Activated T-helper 1 cell treated with anti-CD3 and anti-CD28 coated beads, Interleukin-2, amount 50 U/mL, for 16 hours (primary cell): ENCODE measurements at places on chromosomes 12 and 14.

DNA sequence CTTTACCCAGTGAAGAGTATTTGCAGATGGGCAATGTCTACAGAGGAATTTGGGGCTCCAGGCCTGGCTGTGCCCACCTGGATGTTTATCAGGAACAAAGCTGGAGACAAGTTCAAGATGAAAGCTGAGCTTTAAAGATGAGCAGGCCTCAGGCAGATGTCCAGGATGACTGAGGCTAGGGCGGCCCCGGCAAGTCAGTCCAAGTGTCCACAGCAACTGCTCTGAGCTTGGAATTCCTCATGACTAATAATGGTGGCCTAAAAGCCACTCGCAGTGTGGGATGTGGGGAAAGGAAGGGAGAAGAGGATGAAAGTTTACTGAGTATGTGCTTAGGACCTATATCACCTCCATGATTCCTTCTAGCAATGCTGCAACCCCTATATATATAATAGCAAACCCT is 128.2 kb upstream of the NOS1 start:
- no peak for DNase-seq

DNA sequence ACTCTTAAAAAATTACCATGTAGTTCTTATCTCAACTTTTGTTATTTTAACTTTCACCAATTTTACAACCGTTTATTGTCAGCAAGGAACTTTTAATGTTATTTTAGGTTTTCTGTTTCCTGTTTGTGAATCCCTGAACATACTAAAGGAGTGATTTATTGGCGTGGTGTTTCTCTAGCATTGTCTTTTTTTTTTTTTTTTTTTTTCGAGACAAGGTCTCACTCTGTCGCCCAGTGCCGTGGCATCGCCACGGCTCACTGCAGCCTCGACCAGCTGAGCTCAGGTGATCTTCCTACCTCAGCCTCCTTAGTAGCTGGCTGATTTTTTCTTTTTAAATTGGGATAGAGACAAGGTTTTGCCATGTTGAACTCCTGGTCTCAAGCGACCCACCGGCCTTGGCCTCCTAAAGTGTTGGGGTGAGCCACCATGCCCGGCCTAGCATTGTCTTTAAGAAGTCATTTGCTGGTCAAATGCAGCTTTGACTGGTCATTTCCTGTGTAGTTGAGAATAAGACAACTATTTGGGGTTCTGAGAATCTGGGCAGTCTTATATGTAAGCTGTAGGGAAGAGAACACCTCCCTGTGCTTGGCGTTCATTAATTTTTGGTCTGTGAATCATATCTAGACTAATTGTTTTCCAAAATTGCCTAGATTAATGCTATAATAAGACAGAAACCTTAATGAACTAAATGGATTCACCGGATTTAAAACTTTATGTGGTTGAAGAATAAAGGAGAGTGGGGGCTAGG is 2.1 kb downstream of the WASHC4 start:
- DNase-seq: no peak

- DNase-seq: no peak
Measured at GRCh38 chr12:68559984-68560850, 50.5 kb upstream of the RAP1B start.

- no peak for DNase-seq
Measured at GRCh38 chr12:46831335-46832129, 5.7 kb upstream of the SLC38A4 start.

DNA sequence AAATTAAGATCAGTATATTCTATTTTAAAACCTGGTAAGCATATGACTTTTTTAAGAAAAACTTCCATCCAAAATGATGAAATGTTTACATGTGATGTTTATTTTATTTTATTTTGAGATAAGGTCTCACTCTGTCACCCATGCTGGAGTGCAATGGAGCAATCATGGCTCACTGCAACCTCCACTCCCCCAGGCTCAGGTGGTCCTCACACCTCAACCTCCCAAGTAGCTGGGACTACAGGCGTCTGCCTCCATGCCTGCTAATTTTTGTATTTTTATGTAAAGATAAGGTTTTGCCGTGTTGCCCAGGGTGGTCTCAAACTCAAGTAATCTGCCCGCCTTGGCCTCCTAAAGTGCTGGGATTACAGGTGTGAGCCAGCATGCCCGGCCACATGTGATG is 141.8 kb downstream of the ZFP36L1 start:
- no peak for DNase-seq

DNA sequence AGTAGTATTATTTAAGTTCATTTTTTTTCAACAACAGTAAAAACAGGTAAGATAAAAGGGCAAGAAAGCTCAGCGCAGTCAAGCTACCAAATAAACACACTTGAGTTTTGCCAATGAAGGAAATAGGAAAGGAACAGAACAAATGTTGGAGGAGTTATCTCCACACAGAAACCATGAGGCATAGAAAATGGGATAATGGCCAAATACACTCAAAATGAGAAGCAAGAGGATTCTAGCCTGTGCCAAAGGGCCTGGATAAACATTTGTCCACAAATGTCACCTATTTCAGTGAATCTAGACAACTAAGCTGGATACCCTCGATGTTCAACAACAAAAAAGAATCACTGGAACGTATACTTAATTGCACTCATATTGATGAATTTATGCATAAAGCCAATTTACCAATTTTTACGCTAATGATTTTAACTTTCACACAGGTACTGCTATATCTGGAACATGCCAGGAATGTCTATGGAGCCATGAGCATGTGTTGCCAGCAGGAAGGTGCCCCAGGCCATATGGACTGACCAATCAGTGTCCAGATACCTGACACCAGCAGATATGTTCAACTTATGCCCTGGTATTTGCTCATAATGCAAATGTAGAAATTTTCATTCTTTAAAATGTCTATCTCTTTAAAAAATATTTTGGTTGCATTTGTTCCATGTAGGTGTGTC is 21.1 kb downstream of the ST8SIA1 start:
- no peak for DNase-seq

DNA sequence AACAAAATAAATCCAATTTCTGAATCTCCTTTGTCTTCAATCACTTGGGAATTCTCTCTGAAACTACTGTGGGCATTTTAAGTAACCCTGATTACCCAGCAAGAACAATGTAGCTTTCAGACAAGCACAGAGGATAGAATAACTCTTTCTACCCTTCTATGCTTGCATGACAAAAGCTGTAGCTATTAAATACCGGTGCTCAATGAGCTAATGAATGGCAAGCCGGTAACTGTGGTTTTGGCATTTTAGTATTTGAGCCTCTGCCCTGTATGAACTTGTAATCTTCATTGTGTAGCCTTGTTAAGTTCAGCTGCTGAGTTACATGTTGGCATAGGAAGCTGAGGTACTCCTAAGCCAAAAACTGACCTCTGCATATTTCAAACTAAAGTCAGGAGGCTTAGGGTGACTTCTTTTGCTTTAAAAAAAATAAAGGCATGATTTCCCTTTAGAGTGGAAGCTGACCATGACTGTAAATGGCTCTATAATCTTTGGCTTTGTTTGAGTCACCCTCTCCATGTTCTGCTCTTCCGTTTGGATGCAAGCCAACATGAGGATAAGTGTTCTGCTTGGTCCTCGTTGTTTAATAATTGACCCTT is 171.0 kb upstream of the HIF1A start:
- no peak for DNase-seq

DNA sequence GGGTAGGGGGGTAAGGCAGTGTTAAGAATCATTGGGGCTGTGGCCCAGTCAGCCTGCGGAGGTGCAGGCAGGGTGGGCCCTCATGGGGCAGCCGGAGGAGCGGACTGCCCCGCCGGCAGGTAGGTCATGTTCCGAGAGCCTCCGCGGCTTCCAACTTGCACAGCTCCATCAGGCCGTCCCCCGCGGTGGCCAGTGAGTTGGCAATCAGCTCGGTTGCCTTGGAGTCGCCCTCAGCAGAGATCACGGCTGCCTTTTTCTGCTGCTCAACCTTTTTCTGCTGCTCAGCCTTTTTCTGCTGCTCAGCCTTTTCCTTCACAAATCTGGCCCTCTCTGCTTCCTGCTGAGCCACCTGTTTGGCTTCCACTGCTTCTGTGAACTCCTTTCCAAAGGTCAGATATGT is 41.1 kb upstream of the CSRNP2 start:
- DNase-seq: no peak

DNA sequence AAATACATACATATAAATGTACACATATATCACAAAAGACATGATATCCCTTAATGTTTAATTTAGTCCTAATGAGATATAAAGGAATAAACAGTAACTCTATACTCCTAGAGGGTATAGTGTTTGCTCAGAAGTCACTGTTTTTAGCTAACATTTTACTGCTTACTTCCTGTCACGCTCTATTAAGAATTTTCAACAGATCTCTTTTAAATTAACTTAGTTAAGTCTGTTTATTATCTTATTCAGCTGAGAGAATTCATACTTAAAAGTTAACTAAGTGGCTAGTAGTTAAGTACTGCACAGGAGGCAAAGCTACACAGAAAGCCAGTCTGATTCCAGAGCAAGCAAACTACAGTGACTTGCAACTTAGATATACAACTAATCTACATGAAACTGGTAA is 39.9 kb downstream of the GXYLT1 start:
- DNase-seq: no peak

- DNase-seq: no peak
Measured at GRCh38 chr14:77270361-77271112, 469 bp downstream of the NGB start.

DNA sequence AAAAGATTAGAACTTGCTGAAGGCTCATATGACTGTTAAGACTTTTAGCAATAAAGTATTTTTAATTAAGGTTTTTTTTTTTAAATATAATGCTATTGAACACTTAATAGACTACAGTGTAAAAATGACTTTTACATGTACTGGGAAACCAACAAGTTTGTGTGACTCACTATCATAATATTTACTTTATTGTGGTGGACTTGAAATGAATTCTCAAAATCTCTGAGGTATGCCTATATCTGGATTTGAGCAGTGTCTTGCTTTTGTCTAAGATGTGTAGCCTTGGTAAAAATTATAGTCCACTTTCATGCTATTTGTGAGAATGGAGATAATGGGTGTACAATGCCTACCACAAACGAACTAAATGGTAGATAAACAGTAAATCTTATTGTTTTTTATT is 33.9 kb upstream of the NAV3 start:
- no peak for DNase-seq

DNA sequence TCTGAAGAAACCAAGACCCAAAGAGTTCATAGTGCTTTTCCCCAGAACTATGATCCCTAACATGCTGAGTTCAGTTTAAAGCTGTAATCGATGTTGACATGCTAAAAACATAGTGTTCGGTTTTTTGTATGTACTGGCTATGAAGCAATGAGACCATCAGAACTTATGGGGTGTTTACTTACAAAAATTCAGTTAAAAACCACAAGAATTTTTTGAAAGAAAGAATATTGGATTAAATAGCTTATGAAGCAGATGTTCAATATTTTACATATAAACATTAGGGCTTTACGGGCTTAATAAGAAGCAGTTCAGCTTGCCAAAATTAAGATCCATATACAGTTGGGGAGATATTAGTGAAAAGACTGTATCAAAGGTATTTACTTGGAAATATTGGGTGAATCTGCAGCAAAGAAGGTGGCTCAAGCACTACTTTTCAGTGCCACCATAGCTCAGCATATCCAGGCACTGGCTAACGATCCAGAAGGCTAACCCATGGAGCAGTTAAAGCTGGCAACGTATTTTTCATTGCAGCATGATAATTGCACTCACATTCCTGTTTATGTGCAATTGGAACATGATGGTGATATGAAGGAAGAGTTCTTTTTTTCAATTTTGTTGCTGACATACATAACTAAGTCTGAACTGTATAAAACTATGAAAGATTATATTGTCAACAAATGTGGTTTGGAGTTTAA is 125.9 kb downstream of the EFCAB11 start:
- no peak for DNase-seq

DNA sequence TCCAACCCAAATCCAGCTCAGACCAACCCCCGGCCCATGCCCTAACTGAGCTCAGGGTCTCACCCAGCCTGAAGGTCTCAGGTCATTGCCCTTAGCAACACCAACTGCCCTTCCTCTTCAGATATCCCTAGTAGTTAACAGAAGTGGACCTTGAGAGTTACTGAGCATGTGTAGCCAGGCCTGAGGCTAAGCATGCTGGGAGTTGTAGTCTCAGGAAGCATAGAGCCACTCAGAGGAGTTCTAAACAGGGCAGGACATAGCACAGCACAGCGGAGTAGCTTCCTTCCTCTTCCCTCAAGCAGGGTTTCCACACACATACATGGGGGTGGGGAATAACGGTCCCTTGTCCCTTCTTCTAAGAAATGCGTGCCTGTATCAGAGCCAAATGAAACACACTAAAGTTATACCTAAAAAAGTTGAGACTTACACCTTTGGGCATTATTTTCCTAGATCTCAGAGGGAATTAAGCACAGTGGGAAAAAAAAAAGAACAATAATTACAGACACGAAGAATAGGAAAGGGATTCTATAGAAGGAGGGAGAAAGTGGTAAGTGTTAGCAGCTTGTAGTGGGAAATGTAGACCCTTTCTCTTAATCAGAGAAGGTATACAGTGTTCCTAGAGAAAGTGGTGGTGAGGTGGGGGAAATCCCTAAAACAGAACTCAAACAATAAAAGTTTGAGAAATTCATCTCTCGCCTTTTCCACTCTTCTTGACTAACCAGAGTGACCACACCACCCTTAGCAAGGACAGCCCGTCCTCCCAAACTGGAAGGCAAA is 4.4 kb downstream of the KMT2D start:
- peak; percentile 32 for DNase-seq

DNA sequence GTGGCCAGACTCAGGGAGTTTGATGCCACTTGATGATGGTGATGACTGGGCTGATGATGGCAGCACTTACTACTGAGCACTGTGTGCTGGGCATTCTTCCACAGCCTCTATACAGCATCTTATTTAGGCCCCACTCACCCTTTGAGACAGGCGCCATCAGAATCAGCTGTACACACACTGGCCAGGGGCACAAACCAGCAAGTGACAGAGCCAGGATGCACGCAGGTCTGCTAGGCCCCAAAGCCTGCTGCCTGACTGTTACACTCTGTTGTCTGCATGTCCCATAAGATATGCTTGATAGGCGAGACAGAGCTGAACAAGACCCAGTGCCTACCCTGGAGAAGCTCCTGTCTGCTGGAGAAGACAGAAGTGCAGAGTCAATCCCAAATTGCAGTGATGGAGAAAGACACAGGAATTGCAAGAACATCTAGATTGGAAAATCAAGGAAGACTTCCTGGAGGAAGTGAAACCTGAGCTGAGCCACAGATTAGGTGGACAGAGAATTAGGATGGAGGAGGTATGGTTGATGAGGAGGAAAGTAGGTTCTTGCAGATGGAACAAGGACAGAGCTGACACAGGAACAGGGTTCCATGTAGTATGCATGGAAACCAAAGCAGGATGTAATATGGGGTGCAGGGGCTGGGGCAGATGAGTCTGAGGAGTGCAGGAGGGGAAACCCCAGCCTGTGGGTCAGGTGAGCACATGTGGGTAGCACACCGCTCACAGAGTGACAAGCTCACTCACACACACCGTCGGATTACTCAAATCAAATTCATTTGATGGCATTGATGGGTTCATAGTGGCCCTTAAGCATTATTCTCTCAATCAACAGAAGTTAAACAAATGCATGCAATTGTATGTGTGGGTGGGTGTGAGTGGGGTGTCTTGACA is 117.3 kb downstream of the BEGAIN start:
- no peak for DNase-seq

DNA sequence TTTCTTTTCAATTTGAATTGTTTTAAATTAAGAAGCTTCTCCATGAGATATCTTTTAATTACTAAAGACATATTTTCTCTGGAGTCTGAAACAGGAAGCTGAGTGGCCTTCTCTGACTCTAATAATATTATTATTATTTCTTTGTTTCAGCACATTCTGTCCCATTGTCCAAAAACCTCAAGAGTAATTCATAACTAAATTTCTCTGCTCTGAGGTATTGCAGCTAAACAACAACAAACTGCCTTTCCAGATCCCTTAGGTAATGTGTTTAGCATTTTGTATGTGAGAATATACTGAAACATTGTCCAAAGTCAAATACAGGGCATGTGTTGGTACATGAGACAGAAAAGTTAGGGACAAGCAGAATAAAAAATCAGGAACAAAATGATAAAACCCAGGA is 199.0 kb upstream of the FAR2 start:
- DNase-seq: no peak
